ENCODE measurements at places on chromosomes 12 and 14.

GRCh38 chr12:55972042-55972441 lies 1.8 kb upstream of the RAB5B start:
- DNase-seq, result no peak

DNA sequence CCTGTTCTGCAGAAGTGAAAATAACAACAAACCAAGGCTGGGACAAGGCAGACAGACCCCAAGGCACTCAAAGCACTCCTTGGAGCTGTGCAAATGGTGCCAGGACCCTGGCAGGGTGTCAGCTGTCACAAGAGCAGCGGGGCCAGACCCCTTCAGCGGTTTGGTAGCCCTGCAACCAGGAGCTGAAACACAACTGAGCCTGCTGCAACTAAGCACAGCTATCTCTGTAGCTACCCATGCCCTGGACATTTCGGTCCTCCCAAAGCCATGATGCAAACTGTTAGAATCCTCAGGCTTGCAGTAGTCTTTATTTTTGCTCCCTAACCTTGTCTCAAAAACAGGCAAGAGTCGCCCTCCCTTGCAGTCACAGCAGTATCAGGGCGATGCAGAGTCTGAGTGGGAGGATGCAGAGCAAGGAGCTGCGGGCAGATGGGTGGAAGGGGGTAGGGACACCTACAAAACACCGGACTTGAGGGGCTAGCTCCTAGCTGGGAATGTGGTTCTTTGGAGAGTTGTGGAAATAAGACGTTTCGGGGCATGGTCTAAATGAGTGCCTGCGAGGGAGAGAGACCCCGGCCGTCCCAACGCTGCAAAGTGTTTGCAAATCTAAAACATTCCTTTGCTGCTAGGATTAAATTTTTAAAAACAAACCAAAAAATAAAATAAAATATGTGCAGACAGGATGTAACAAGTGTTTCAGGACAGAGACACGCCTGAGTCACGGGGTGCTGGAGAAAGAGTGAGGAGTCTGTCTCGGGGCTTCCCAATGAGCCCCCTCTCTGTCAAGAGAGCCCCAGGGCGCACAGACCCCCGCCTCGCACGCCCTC lies 1.0 kb downstream of the NUAK1 start:
- DNase-seq, result peak; percentile 43

- DNase-seq, result no peak
These were observed 55.5 kb downstream of the DUSP16 start for GRCh38 chr12:12507121-12507520.

GRCh38 chr14:24429395-24430142 lies at the start of the genes CBLN3 and KHNYN:
Gene CBLN3 (minus strand): TSS chr14:24429668. CDS start chr14:24429054, 614 bp downstream.
Gene KHNYN (plus strand): TSS chr14:24429954. CDS start chr14:24430731, 777 bp downstream.
- peak; percentile 84 for DNase-seq

GRCh38 chr12:32508626-32509025 lies 109.3 kb downstream of the FGD4 start:
- no peak for DNase-seq

DNA sequence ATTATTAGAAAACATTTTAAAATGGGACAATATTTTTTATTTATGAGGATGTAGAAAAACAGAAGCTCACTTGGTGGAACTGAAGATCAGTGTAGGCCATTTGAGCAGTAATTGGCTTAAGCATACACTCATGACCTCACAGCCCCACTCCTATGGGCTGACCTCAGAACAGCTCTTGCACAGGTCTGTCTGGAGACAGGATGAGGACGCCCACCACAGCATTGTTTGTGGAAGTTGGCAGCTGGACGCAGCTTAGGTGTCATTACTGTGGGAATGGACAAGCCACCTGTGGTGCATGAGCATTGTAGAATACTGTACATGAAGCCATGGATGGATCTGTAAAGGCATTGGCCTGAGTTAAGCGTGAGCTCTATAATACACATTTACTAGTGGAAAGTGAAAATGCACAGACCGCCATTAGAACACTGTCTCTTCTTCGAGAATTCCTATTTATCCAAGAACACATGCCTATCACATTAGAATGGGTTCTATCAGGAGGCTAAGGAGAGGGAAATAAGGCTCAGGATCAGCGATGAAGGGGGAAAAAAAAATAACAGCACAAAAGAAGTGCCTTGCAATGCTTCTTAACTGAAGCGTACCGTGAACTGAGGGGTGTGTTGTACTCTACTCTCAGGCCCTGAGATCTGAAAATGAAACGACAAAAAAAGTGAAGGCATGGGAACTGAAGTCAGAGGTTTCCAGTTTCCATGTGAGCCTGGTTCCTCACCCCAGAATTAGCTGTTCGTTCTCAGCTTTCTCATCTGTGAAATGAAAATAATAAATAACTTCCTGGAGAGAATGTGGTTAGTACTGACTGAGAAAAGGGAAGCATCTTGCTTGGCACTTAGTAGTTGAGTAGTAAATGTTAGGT lies 33.6 kb downstream of the KCNA1 start:
- no peak for DNase-seq

GRCh38 chr12:39692258-39692853 lies 72.8 kb upstream of the ABCD2 start:
- DNase-seq, result no peak

GRCh38 chr12:62771828-62772227 lies 163.1 kb downstream of the PPM1H start:
- no peak for DNase-seq

GRCh38 chr14:68979722-68980451 lies 785 bp upstream of the ACTN1 start:
- DNase-seq, result peak; percentile 69

DNA sequence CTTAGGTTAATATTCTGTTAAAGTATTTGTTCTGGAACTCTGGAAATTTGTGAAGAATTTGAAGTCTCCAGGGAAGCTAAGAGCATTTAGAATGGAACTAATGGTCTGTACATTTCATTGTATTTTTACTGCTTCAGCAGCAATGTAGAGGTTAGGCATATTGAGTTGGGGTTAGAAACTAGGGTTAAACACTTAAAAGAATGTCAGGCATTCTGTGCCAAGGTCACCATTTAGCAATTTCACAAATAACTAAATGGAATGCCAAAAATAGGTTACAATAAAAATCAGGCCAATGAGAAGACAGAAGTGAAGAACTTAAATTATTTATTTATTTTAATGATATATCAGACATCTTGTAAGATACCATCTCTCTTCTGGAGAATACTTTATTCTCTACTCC lies 210.8 kb downstream of the C12orf50 start:
- DNase-seq, result no peak

GRCh38 chr12:11862798-11863197 lies 207.9 kb upstream of the BCL2L14 start:
- DNase-seq, result no peak

DNA sequence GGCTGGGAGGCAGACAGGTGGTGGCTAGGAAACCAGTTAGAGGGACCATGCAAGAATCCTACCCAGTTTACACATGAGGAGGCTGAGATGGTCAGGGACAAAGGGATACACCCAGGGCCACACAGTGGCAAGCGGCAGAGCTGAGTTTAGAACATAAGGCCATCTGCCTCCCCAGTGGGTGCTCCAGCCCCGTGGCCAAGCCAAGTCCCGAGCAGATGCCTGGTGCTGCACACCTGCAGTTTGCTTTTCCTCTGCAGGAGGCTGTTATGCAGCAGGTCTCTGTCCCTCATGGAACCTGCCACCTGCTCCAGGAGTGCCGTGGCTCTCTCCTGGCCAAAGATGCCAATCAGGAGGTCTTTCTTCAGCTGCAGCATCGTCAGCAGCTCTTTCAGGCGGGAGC lies 70.8 kb downstream of the SYNE3 start:
- DNase-seq, result no peak

- no peak for DNase-seq
These were observed 13.0 kb upstream of the LEMD3 start for GRCh38 chr12:65156366-65156841.

DNA sequence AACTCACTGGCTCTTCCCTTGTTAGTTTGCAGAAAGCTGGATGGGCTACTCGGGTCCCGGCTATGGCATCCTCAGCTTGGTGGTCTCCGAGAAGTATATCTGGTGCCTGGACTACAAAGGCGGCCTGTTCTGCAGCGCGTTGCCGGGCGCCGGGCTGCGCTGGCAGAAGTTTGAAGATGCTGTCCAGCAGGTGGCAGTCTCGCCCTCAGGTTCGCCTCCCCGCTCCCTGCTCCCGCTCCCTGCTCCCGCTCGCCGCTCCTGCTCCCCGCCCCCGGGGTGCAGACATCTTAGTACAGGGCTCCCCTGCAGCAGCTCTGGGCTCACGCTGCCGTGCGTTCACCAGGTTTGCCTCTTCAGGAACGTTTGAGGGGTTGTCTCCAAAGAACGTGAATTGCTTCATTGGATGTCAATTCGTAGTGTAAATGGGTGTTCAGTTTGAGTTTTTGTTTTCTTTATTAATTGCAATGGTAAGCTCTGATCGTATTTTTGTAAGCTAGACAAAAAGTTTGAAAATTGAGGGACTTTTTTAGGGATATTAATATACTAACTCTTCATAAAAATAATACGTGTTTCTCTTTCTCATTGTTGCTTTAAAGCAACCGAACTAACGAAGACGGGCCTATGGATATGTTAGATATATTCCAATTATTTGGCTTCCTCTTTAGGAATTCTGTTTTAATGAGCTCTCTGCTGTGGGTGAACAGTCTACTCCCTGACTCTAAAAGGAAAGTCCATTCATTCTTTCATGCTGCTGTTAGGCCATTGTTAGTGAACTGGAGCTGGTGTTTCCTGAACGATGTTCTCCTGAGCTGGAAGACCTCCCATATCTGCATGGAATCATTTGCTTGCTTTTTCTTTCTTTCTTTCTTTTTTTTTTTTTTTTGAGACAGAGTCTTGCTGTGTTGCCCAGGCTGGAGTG lies 71.3 kb downstream of the ANKRD9 start:
- peak; percentile 97 for DNase-seq

DNA sequence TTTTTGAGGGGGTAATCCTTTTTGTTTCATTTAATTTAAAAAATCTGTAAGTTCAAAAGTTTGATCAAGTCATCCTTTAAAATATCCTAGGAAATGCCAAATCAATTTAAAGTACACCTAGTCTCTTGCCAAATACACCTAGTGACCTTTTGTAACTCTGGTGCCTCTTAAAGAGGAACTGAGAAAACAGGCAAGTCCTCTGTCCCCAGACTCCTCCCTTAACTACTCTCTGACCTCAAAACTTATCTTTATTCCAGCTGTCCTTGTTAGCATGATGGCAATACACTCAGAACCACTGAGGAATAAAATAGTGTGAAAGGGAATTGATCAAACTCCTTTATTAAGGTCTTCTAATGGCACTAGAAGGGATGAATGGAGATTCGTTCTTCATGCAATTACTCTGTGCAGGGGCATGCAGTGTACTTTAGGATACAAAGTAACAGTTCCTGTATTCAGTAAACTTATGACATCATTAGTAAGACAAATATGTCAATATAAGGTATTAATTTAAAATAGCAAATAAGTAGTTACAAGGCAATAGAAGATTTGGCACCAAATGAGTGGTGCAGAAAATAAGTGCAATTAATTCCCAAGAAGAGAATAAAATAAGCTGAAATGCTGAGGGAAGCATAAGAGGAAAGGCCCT lies 3.3 kb downstream of the FAR2 start:
- DNase-seq, result no peak

GRCh38 chr12:72207079-72207478 lies 65.1 kb upstream of the TRHDE start:
- DNase-seq, result no peak

DNA sequence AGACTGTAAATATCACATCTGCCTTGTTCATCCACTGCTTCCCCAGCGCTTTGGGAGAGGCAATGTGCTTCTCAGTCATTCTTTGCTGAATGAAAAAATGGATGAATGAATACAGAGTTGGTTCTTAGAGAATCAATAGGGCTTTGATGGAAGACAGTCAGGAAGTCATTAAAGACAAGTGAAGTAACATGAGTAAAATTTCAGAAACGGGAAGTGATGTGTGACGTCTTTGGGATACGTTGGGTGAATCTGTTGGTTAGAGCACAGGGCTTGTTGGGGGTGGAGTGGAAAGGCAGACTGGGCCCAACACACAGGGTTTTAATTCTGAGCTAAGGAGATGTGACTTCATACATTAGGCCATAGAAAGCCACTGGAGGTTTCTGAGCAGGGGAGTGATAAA lies 39.0 kb upstream of the NRXN3 start:
- DNase-seq, result no peak

DNA sequence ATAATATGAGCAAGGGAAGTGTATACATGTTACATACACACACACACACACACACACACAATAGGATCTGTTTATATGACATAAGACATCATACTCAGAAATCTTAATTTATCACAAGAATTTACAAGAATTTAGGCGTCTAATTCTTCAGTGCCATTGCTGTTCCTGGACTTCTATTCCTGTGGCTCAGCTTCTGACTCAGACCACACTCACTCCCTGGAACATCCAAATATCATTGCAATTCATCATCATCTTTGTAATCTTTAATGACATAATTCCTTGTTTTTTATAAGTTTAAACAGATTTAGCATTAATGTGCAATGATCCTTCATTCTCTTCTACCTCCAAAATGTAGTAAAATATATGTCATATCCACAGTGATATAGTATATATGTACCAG lies 544.2 kb downstream of the FOXG1 start:
- no peak for DNase-seq

GRCh38 chr12:29572938-29573337 lies 75.5 kb upstream of the OVCH1 start:
- no peak for DNase-seq

- DNase-seq, result no peak
These were observed 385.6 kb downstream of the ZFP36L1 start for GRCh38 chr14:68407285-68407684.

DNA sequence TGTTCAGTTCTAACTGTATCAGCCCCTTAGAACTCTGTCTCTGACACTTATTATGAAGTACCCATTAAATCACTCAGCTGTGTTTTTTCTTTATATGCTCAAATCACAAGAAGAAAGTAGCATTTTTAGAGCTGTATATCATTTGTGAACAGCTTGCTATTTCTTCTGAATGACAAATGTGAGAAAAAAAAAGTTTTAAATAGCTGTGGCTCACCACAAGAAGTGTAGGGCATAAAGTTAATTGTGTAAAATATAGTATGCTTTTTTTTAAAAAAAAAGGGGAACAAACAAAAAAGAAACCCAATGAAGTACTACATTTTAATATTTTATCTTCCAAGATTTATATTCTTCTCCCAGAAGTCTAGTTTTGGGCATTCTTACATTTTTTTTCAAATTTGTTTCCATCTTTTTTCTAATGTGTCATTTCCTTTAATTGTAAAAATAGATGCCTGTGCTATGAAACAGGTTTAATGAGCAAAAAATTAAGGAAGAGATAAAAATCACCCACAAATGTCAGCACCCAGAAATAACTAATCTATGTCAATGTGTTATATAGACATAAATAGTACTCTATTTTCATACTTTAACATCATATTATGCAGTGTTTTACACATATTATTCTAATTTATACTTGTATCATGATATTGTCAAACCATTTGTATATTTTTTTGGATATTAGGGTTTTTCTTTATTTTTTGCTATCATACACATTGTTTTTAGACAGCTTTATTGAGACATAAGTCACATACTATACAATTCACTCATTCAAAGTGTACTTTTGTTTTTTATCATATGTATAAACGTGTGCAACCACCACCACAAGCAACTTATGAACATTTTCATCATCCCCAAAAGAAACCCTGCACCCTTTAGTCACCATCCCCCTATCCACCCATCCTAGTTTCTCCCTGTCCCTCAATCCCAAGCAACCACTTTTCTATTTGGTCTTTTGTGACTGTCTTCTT lies 22.4 kb upstream of the LRRK2 start:
- DNase-seq, result no peak

All from D341Med (cell line).